RWPE2 (cell line): ENCODE measurements at places on chromosomes 1 and 21.

DNA sequence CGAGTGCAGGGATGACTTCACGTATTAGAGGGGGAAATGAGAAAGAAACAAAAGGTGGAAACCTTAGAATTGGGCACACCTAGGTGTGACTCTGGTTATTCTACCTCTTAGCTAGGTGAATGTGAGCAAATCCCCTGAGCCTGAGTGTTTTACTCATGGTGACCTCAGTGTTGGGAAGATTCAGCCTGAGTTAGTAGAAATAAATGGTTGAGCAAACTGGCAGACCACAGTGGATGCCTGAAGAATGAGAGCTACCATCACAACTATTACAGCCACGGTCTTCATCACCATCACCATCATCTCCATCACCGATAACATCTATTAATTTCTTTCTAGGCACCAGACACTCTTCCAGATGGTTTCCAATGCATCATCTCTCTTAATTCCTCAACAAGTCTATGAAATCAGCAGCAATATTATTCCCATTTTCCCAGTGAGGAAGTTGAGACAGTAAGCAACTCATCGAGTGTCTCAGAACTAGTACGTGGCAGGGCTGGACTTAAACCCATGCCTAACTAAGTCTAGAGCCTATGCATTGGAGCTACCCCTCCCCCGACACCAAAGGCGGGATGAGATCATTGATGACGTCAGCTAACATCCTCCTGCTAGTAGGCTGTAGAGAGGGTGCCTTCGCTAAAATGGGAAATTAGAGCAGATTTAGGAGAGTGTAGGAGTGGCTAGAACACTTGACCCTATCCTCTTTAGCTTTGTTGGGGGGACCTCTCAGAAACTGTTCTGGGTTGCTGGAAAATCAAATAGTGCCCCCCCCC is 7.9 kb upstream of the KAZN start:
- DNase-seq, result no peak

- no peak for DNase-seq
Observed at GRCh38 chr21:28635541-28635940, 357.1 kb downstream of the LTN1 start.

GRCh38 chr1:235557495-235557894 is 53.2 kb upstream of the B3GALNT2 start:
- DNase-seq, result no peak

- no peak for DNase-seq
Observed at GRCh38 chr1:36351227-36351977, 28.0 kb upstream of the EVA1B start.

DNA sequence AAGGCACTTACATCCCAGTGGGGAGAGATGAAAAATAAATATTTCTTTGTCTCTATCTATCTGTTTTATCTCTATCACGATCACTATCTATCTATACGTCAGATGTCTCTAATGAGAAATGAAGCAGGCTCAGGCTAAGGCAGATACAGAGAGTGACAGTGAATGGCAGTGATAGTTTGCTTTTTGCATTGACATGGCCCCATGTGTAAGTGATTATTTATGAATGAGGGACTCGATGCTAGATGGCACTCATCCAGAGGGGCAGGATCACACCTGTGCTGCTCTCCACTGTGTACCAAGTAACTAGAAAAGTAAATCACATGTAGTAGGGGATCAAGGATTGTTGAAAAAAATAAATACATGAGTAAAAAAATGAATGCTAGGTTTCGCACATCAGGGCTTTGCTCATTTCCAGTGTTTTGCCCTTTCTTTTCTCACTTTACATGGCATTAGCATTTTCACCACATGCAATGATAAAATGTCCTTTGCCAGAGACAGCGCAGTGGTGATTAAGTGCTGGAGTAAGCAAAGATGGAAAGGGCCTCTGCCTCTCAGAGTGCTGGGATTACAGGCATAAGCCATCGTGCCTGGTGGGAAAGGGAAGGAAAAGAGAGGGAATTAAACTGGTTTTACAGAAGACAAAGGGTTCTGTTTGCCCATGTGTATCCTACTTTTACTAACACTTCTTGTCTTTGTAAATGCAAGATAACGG is 16.5 kb downstream of the TBX19 start:
- no peak for DNase-seq

DNA sequence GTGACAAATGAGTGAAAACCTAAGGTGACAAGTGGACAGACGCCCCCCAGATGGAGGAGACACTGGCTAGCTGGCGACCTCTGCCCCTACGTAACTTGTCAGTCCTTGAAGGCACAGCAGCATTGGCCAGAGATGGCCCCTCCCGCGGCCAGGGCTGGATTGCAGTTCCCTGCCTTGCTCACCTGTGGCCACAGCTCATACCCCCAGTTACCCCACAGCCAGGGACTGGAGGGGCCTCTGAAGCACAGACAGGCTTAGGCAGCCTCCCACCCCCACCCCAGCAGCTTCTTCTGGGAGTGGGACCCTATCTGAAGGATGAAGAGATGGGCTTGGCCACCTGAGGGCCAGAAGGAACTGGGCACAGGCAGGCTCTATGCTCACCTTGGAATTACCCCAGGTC is 3.7 kb downstream of the HES3 start:
- no peak for DNase-seq

DNA sequence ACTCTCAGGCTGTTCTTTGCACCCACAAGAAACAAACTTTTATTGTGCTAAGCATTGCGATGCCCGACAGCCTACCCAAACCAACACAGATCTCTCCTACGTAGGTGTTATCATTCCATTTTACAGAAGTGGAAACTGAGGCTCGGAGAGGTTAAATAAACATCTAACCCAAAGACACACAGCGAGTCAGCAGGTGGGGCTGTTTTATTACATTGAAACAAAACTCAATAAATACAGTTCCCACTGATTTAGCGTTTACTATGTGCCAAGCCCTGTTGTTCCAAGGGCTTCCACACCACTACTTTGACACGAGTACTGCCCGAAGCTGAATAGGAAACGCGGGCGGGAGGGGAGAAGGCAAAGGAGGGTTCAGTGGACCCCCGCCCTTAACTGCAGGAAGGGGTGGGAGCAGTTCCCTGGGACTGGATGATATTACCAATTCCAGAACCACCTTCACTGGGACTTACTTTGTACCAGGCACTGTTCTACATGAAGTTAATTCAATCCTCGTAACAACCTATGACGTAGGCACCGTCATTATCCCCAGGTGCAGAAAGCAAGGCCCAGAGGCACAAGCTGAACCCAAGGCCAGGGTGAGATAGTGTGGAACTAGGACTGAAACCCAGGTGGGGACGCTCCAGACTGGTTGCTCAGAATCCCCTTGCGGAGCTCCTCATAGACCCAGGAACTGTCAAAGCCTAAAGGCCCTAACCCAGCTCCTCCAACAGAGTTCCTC is 19.3 kb upstream of the ALDH4A1 start:
- DNase-seq, result no peak

DNA sequence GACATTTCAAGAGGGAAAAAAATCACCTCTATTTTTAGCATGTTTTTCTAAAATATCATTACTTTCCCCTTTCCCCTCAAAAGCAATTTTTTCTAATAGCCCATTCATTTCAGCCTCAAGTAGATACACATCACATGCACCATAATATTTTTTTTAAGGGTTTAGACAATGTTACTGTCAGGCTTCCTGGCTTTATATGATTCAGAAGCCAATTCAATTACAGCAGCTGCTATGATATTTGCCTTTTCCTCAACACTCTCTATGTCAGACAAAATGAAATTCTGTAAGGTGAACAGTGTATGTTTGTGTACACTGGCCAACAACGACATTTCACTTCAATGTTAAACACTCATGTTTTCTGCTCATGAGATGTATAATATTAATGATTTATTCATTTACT is 46.5 kb downstream of the OMA1 start:
- no peak for DNase-seq

DNA sequence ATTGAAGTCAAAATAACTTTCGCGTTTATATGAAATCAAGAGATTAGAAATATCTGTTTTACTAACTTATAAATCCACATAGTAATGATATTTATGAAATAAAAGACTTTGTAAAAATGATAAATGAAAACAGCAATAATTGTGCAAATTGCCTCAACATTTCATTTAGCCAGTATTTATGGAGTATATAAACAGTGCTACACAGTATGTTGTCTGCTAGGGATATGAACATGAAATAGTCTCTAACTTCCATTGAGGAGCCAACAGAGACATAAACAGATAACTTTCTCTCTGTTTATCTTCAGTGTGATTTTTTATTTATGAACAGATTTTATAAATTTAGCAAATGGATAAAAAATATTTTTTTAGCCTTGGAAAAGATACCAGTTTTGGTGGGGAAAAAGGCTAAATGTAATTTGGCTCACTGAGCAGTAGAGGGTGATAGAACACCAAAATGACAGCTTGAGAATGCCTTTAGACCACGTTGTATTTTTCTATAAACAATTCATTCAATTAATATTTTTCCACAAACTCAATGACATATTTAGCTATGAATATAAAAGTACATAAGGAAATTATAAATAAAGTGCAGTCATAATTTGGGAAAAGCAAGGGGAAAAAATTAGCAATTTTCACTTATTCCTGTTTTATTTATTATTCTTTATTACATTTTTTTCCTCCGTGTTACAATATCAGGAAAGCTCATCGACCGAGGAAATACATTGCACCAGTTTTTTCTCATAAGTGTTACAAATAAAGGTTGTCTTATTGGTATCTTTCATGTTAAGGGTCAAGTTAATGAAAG is 47.5 kb upstream of the EEIG2 start:
- no peak for DNase-seq

GRCh38 chr1:7586031-7586941 is 184.8 kb upstream of the VAMP3 start:
- DNase-seq, result peak; percentile 57

DNA sequence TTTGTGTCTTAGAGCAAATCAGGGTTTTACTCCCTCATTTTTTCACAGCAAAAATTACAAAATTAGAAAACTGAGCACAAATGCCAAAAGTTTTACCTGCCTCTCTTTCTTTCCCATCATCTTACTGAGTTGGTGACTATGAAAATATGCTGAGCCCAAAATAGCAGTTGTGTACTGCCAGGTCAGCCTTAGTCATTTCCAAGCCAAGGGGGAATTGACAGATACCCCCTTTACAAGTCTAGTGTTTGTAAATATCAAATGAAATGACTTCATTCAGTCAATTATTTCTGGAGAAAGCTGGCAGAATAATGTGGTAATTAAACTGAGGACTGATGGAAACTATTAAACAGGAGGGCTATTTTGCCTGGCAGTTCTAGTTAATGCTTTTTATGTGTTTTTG is 11.4 kb upstream of the GORAB start:
- no peak for DNase-seq

DNA sequence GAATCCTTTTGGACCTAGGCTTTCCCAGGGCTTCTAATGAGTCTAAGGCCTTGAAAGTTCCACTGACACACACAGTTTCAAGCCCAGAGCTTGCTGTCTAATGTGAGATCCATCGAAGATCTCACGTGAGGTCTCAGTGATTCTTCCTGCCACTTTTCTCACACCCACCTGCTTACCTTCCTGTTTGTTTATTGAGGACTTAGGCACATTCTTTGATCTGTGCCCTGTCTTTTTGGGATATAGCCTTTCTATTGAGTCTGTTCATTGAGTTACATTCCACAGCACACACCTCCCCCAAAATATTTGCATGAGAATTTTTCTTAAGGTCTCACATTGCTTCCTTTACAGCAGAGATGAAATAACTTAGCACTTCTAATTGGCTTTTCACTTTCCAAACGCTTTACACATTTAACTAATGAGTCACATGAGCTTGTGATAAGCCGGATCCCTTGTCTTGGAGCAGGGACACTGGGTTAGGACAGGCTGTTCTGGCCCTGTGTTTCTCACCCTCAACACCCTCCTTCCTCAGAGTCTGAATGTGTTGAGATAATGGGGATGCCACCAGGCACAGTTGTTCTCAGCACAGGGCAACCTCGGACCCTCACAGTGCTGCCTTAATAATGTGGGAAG is 288.3 kb downstream of the TM2D1 start:
- no peak for DNase-seq

GRCh38 chr1:167328816-167329483 is 108.3 kb downstream of the POU2F1 start:
- no peak for DNase-seq

- DNase-seq, result no peak
Observed at GRCh38 chr1:231860221-231861088, 233.9 kb downstream of the DISC1 start.

GRCh38 chr1:156750191-156750672 is 1.2 kb downstream of the HDGF start:
- DNase-seq, result peak; percentile 84

GRCh38 chr1:63435161-63435560 is 67.7 kb downstream of the ALG6 start:
- no peak for DNase-seq

GRCh38 chr1:66275601-66276023 is 258.3 kb upstream of the SGIP1 start:
- DNase-seq, result no peak

- no peak for DNase-seq
Observed at GRCh38 chr1:238466459-238466858, 575.7 kb upstream of the ZP4 start.

DNA sequence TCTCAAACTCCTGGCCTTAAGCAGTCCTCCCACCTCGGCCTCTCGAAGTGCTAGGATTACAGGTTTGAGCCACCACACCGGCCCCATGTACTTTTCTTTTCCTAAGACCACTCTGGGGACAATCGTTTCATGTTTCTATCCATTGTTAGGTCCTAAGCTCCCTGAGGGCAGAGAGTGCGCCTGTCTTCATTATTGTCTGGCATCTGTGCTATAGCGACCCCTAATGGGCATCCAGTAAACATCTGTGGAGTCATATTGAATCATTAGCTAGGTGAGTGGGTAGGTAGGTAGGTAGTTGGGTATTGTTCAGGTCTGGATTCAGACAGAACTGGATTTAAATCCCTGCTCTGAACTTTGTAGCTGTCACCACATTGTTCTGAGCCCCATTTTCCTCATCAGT is 66.1 kb downstream of the TMEM53 start:
- no peak for DNase-seq

- no peak for DNase-seq
Observed at GRCh38 chr1:3219005-3219790, 150.2 kb downstream of the PRDM16 start.

GRCh38 chr1:46288485-46289133 is 14.8 kb downstream of the LRRC41 start:
- no peak for DNase-seq

DNA sequence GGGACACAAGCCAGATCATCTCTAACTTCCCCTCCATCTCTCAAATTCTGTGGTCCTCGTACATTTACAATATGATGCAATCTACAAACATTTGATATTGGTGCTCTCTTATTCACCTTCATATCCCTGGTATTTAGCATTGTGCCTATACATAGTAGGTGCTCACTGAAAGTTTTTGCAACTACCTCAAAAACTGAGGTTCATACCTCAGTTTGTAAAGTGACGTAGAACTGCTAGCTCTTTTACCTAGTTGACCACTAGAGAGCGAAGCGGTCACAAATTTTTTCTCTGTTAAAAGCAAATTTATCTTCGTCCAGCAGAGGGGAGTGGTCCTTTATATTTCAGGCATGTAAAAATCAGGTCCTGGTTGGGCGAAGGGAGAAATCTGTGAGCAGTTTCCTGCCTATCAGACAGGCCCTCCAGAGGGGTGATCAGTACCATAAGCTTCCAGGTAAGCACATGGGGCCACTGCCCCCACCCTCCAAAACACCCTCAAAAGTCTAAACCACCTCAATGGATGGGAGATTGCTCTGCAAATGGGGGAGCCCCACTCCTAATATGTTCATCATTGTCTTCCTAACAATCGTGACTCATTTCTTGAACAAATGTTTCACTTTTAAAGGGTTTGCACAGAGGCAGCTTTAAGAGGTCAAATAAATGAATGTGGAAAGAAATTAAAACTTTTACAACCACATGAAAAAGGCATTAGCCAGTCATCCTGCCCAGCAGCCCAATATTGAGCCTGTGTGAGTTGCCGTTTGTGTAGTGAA is 10.6 kb upstream of the HLCS start:
- DNase-seq, result no peak

GRCh38 chr1:183676586-183677189 is 23.6 kb upstream of the APOBEC4 start:
- no peak for DNase-seq
